Hippocampal formation (tissue), 2 donors: ENCODE measurements at places on chromosomes 7 and 10.

DNA sequence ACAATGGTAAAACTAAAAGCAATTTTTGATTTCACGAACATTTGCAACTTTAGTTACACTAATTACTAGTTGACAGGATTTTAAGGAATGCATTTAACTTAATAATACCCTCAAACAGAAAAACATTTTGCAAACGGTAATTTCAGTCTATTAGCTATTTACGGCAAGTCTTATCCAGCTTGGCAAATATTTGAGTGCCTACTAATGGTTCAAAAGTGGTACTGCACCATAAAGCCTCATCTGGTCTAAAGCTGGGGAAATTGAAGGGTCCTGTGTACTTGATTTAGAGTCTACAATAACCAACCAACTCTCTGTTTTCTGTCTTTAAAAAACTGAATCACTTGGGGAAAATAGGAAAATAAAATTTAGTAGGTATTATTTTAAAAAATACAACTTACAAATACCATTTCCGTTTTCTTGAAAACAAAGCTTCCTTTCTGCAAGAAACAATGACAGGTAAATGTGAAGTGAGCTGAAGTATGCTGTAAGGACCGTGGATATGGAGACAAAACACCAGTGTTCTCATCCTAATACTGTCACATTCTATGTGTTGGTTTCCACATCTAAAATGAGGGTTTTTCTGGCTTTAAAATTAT, 142.3 kb downstream of the VPS50 start:
- no peak for DNase-seq

- no peak for DNase-seq
Observed at GRCh38 chr10:56823849-56824248, 462.8 kb upstream of the ZWINT start.

GRCh38 chr7:39433550-39433949, 132.7 kb upstream of the YAE1 start:
- DNase-seq, result no peak

- no peak for DNase-seq
Observed at GRCh38 chr10:3754727-3755439, 30.1 kb downstream of the KLF6 start.

DNA sequence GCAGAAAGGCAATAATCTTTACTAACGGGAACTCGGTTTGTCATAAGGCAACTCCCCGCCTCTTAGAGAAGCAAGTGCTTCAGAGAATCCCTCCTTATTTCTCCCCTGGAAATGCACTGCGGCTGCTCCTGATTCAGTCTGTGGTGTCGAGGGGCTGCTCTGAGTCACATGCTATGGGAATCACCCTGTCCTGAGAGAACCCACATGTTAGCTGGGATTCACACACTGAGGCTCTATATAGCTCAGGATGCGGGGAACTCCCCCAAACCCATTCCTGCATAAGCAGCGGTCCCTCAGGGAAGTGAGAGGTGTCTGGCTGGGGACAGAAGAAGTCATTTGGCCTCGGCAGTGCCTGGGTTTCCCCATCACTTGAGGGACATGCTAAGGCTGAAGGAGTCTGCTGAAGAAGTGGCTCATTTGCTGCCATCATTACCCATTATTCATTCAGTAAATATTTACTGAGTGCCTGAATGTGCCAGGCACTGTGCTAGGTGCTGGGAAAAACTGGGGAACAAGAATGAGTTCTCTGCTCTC, 87.5 kb downstream of the ATXN7L1 start:
- no peak for DNase-seq

DNA sequence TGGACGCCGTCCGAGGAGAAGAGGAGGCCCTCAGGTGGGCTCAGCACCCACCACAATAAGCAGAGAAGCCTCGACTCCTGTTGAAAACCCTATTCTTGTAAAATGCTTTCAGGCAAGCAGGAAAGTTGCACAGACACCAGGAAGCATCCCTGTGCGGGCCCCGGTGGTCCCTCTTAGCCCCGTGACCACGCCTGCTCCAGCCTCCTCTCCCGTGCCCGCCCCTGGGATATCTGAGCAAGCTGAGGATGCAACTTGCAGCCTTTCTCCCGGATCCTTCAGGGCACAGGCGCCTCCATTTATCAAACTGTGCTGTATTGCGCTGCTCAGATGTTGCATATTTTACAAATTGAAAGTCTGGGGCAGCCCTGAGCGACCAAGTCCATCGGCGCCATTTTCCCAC, 72.7 kb downstream of the CFAP46 start:
- DNase-seq, result no peak

GRCh38 chr10:98106531-98106930, 27.9 kb upstream of the R3HCC1L start:
- no peak for DNase-seq

DNA sequence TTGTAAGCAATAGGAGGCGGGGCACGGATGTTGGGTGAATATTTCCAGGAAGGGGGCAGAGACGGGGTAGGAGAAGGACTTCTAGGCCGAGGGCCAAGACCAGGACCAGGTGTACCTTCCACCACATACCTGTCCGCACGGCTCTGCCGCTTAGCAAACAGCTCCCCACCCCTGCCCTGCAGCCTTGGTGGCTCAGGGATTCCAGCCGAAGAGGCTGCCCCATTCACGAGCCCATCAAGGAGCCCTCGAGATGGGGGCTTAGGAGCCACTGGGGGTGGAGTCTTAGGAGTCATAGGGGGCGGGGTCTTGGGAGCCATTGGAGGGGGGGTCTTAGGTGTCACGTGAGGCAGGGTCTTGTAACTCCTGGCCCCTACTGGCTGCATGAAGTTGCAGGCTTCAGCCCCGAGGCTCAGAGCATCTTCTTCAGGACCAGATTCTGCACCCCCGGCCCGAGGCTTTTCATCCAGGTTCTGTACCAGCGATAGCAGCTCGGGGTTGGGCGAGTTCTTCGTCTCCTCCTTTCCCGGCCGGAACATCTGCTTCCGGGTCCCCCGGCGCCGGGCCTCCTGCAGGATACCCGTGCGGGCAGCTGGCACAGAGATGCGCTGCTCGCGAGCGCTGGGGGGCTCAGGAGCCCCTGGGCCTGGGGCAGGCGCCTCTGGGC, 6.1 kb upstream of the MYOZ1 start:
- no peak for DNase-seq

GRCh38 chr10:62414359-62414758, 40.2 kb downstream of the ZNF365 start:
- DNase-seq, result no peak

DNA sequence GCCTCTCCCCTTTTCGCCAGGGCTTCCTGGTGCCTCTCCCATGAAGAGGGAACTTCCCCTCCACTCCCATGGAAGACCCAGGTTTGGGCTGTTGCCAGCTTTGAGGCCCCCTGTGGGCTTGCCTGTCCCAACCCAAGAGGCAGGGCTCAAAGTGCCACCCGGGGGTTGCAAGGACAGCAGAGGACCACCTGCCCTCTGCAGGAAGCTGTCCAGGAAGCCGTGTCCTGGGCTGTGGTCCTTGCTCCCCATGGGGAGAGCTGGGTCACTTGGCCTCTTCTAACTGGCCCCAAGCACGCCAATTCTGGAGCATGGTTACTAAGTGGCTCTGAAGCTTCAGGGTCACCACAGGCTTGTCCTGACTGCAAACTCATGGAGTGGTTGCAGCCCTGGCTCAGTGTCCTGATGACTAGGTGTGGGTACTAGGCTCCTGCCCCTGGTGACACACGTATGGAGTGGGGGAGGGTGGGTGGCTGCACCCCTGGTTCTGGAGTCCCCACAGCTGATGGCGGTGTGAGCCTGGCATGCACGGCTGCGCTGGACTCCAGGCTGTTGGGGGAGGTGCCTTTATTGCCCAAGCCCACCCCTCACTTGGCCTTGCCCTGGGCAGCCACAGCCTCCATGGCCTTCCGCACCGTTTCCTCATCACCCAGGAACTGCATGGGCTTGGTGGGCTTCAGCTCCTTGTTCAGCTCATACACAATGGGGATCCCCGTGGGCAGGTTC, 3.0 kb downstream of the PGAM2 start:
- no peak for DNase-seq

- DNase-seq, result no peak
Observed at GRCh38 chr7:41108821-41109220, 594.1 kb downstream of the INHBA start.

DNA sequence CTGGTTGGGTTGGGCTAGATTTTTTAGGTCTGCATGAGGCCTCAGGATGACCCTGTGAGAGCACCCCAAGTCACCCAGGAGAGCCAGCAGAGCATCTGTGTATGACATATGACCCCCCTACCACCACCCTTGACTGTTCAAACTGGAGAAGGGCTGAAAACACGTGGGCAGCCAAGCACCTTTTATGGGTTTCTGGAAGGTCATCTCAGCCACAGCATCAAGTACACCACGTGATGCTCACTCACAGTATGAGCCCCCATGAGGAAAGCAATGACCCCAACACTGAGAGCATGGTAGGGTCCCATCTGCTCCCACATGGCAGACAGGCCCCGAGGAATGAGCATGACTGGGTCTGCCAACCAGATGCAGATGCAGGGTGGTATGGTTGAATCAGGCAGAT, 149.4 kb upstream of the GDF10 start:
- DNase-seq, result no peak

DNA sequence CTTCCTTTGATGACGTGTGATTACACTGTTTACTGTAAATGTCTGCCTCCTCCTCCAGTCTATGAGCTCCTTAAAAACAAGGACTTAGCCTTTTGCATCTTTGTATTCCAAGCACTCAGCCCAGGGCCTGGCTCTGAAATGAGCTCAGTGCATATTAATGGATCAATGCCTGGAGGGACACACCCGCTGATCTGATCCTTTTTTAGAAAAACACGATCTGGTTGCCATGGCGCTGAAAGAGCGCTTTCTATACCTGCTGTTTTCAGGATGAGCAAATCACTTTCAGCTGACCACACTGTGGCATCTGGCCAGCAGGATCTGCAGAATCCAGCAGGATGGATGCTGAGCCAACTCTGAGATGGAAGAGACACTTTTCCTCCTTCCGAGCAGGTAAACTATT, 37.8 kb upstream of the GARS1 start:
- peak; percentile 34 for DNase-seq

DNA sequence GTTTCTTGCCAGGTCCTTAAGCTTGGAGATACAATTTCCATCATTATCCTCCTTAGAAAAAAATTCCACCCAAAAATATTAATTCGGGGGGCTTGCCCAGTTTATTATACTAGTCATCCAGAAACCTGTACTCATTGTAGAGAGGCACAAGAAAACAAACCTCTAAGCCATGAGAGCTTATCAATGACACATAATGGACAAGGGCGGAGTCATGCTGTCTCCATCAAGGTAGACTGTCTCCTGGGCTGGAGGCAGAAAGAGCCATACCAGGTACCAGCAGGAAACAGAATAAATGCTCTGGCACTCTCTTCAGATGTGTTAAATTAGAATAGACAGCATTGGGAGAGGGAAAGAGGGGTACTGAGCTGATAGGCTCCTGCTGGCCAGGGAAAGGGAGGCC, 69.8 kb upstream of the GSDME start:
- DNase-seq, result no peak

DNA sequence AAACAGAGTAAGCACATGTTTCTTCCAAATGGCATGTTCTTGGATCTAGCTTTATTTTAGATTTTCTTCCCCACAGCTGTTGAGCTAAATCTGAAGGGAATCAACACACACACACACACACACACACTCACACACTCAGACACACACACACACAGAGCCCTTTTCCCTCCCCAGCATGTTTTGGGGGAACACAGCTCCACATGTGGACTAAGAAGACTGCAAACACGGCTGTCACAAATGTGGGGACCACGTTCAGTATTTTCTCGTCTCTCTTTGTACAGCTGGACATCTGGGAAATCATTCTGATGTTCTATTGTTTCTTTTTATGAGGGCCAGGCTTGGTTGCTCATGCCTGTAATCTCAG, 116.3 kb downstream of the ABLIM1 start:
- DNase-seq, result no peak

GRCh38 chr7:95245828-95246500, 78.4 kb downstream of the PON1 start:
- no peak for DNase-seq

- DNase-seq, result no peak
Observed at GRCh38 chr10:1292611-1293031, 236.4 kb downstream of the WDR37 start.

GRCh38 chr10:86770412-86770960, 14.1 kb downstream of the BMPR1A start:
- DNase-seq, result no peak

DNA sequence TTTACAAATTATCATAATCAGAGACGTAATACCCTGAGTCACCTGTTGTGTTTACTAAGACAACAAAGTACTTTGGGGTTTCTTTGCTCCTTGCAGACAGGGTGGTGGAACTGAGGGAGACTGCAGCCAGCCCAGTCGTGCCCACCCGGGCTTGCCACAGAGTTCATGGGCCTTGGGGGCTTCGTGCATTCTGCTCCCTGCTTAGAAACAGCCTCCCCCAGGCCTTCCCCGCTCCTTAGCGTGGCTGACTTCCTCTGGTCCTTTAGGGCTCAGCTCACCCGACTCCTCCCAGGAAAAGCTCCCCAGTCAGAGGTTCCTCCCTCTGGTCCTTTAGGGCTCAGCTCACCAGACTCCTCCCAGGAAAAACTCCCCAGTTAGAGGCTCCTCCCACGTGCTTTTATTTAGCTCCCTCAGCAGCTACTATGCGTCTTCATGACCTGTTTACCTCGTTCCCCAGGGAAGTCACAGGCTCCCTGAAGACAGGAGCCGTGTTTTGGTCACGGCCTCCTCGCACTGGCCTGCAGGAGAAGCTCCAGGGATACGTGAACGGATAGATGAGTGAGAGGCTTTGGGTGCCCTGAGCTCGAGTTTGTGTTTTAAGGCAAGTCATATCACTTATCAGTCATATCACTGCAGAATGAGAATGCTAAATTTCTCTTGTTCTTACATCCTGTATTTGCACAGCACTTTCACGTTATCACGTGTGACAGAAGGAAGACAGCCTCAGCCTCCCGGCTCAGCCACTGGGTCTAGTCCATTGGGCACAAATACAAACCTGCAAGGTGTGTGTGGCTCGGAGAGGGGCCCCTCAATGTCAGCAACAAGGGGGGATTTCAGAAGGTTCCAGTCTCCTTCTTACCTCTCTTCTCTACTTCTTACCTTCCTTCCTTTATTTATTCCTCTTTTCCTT, 52.7 kb upstream of the VIPR2 start:
- DNase-seq, result no peak

GRCh38 chr10:3149918-3150317, 22.7 kb downstream of the PITRM1 start:
- no peak for DNase-seq

- no peak for DNase-seq
Observed at GRCh38 chr7:20529260-20529659, 86.2 kb upstream of the ABCB5 start.

GRCh38 chr7:132244903-132245480, 331.3 kb downstream of the PLXNA4 start:
- DNase-seq, result no peak

GRCh38 chr10:90018819-90019218, 317.4 kb downstream of the KIF20B start:
- DNase-seq, result no peak

DNA sequence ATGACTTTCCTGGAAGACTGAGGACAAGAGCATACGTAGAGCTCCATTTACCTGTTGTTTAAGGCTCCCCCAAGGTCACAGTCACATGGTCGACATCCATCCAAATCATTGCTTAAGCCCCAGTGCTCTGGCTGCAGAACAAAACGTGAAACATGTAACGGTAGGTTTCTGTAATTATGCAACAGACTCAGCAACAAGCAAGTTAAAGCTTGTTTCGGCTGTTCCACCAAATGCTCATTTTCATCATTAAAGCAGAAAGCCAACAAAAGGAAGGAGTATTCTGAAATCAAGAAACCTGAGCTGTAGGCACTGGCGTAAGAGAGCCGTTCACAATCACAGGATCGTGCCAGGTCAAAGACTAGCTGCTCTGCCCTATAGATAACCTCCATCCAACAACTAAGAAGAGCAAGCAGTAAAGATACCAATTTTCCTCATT, 30.0 kb downstream of the LAMB1 start:
- DNase-seq, result no peak
